ENCODE measurements at places on chromosomes 5 and 9. TPM values are rescaled to one million over a fixed set of nuclear protein-coding genes. Genes with fewer than 3 reads are reported as not detected.

DNA sequence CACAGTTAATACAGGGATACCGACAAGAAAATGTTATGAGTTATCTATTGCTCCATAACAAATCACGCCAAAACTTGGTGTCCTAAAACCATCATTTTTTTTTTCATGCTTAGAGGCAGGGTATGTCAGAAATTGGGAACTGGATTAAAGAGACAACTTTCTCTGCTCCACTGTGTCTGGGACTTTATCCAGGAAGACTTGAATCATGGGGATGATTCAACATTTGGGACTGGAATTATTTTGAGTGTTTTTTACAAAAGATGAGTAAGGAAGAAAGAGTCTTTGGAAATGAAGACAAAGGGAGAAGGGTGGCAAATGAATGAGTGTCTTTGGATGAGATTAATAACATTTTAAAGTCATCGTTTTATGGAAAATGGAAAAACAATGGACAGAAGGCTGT lies 1883.7 kb upstream of the C9orf72 start:
- no peak overlapping the region for H3K27ac ChIP-seq
- H3K36me3 ChIP-seq, result no peaks in the 10 kb centered on the region
- no peaks in the 10 kb centered on the region for H3K4me1 ChIP-seq
- H3K27me3 ChIP-seq, result no peaks in the 10 kb centered on the region
- no peak overlapping the region for H3K4me3 ChIP-seq

DNA sequence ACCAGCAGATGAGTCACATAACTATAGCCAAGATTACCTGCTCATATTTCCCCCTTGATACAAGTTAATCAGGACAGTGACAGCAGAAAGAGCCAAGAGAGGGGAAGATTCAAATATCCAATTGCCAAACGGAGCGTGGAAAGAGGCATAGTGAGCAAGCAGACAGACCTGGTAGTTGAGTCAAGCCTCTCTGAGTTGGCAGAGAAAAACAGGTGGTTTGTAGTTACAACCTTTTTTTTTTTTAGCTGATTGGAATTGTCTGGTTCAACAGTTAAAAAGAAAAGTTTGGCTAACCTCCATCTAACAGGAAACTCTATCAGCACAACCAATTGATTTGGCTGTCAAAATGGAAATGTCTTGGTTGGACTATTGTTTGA lies 272.1 kb downstream of the TLE1 start:
- no peaks in the 10 kb centered on the region for H3K27me3 ChIP-seq
- no peaks in the 10 kb centered on the region for H3K4me1 ChIP-seq
- no peak overlapping the region for H3K27ac ChIP-seq
- H3K36me3 ChIP-seq, result no peaks in the 10 kb centered on the region
- no peak for DNase-seq

- H3K36me3 ChIP-seq, result no peaks in the 10 kb centered on the region
- no peaks in the 10 kb centered on the region for H3K4me1 ChIP-seq
- H3K27ac ChIP-seq, result no peak overlapping the region
- H3K4me3 ChIP-seq, result no peak overlapping the region
- H3K27me3 ChIP-seq, result no peaks in the 10 kb centered on the region
These were observed 28.6 kb upstream of the SPATA31E1 start for GRCh38 chr9:87853876-87854579.

Gene ACTBL2
- not detected for polyA plus RNA-seq

GRCh38 chr5:74141053-74141452 lies 499.5 kb downstream of the ENC1 start:
- H3K36me3 ChIP-seq, result no peaks in the 10 kb centered on the region
- no peak overlapping the region for H3K4me3 ChIP-seq
- H3K4me1 ChIP-seq, result no peaks in the 10 kb centered on the region
- H3K27ac ChIP-seq, result no peak overlapping the region
- peaks cover 3% of the 10 kb centered on the region for H3K27me3 ChIP-seq

DNA sequence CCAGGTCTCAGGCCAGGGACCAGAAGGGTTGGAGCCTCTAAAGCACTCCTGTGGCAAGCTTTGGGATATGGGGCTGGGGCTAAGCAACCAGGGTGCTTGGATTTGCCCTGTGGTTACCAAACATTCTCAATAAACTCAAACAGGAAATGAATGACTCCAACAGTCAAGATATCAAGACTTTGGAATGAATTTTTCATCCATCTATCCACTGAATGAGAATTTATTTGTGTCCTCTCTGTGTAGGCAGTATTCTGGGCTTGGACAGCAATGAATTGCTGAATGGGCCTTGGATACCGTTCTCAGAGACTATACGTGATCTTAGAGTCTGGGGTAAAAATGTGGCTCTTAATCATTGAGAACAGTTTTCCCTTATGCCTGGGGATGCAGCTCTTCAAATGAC lies 212.5 kb downstream of the DAB2IP start:
- H3K27ac ChIP-seq, result no peak overlapping the region
- H3K4me1 ChIP-seq, result no peaks in the 10 kb centered on the region
- no peaks in the 10 kb centered on the region for H3K36me3 ChIP-seq

DNA sequence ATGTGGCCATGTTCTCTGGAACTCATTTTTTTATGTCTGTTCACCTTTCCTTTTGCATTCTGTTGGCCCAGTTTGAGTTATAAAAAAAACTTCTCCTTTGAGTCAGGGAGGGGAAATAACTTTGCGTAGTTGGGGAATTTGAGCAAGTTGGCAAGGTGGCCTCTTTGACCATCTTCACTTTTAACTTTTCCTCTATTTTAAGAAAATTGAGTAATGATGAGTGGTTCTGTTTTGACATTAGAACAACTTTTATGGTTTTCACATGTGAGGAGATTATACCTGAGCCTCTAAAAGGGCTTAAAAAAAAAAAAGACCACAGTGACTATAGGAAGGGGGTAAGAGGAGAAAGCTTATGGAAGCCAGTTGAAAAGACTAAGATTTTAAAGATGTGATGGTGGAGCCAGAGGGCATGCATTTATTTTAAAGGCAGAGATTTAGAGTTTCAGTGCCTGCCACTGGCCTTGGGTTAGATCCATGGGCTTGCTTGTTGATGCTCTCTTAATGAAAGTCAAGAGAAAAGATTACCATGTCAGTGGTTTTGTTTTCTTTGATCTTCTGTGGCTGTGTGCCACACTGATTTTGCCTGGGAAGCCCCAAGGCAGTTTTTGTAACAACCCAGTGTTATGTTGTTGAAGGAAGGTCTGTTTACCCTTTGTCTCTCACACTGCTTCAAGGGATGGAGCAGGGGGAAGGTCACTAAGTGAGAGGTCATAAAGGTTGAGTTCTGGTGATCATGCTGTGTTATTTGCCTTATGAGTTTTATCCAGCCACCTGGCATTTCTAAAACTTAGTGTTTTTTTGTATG lies 219.7 kb upstream of the CD180 start:
- no peak overlapping the region for H3K27ac ChIP-seq
- no peaks in the 10 kb centered on the region for H3K4me1 ChIP-seq
- H3K36me3 ChIP-seq, result no peaks in the 10 kb centered on the region
- H3K27me3 ChIP-seq, result no peaks in the 10 kb centered on the region

Gene TERT
- polyA plus RNA-seq, result not detected

Gene UGT3A1
- polyA plus RNA-seq, result not detected

GRCh38 chr9:71368157-71368556 lies 246.7 kb upstream of the TRPM3 start:
- no peaks in the 10 kb centered on the region for H3K36me3 ChIP-seq
- DNase-seq, result no peak
- H3K27ac ChIP-seq, result no peak overlapping the region
- H3K4me3 ChIP-seq, result no peak overlapping the region
- no peaks in the 10 kb centered on the region for H3K27me3 ChIP-seq

GRCh38 chr9:118692613-118693012 lies 676.6 kb downstream of the BRINP1 start:
- no peaks in the 10 kb centered on the region for H3K27me3 ChIP-seq
- H3K4me1 ChIP-seq, result no peaks in the 10 kb centered on the region
- no peak overlapping the region for H3K27ac ChIP-seq
- H3K4me3 ChIP-seq, result no peak overlapping the region
- no peaks in the 10 kb centered on the region for H3K36me3 ChIP-seq
- no peak for DNase-seq

GRCh38 chr5:139077899-139078298 lies 120.3 kb downstream of the SIL1 start:
- no peak overlapping the region for H3K4me3 ChIP-seq
- H3K27ac ChIP-seq, result no peak overlapping the region
- no peaks in the 10 kb centered on the region for H3K36me3 ChIP-seq
- DNase-seq, result no peak
- H3K27me3 ChIP-seq, result no peaks in the 10 kb centered on the region

DNA sequence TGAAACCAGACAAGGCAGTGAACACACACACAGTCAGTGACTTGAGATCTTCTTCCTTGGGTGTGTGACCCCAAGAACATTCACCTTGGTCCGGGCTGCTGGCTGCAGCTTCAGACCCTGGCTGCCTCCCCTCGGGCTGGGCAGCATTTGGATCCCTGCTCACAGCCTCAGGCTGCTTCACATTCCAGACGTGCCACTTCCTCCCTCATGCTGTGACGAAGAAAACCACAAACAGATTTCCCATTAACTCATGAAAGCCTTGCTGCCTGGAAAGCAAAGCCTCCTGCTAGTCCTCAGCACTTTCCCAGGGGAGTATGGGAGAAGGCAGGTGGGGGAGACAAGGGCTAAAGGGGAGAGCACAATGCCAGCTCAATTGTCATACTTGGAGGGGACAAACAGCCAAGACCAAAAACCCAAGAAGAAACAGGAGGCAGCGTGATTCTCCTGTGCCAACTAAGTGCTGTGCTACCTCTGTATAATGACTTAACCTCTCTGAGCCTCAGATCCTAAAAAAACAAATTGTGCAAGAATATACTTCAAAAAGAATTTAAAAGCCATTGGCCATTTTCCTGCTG lies 594.6 kb upstream of the BRINP1 start:
- DNase-seq, result no peak
- no peaks in the 10 kb centered on the region for H3K4me1 ChIP-seq
- H3K36me3 ChIP-seq, result no peaks in the 10 kb centered on the region
- no peak overlapping the region for H3K27ac ChIP-seq

DNA sequence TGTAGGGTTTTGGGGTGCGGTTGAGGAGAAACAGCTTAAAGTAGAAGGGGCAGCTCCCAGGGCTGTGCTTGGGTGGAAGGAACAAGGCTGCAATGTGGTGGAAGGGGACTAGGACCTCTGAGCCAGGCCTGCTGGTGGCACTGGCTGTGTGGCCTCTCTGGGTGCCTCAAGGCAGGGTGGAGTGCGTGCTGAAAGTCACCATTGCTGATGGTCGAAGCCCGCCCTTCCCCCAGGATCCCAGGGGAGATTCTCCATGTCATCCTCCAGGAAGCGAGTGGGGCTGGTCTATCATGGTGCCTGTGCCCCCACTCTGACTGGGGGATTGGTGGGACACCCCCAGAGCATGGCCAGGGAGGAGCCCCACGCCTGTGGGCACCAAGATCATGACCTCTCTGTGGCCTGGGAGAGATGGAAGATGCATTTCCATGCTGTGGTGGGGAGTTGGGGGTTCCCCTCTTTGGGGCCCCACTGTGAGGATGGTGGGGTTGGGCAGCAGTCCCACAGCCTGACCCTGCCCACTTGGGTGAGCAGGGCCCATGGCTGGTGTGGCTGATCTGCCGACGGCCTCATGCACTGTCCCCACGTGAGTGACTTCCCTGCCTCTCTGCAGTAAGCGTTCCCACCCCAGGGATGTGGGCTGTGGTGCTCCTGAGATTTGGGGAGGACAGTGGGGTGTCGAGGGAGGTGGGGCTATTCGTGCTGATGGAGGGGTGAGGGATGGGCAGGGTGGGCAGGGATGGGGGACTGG lies 25.8 kb downstream of the WNK2 start:
- no peaks in the 10 kb centered on the region for H3K36me3 ChIP-seq
- DNase-seq, result no peak
- no peak overlapping the region for H3K27ac ChIP-seq
- no peaks in the 10 kb centered on the region for H3K27me3 ChIP-seq
- no peak overlapping the region for H3K4me3 ChIP-seq
- no peaks in the 10 kb centered on the region for H3K4me1 ChIP-seq

- H3K4me3 ChIP-seq, result no peak overlapping the region
- H3K27me3 ChIP-seq, result no peaks in the 10 kb centered on the region
- H3K27ac ChIP-seq, result no peak overlapping the region
- no peak for DNase-seq
These were observed 86.9 kb downstream of the FRMD3 start for GRCh38 chr9:83451308-83451707.

GRCh38 chr9:70411121-70411929 lies 3.1 kb downstream of the KLF9 start:
- peak; percentile 45 for DNase-seq
- H3K4me3 ChIP-seq, result peak overlapping the region; percentile 82
- H3K27me3 ChIP-seq, result no peaks in the 10 kb centered on the region
- peak overlapping the region; percentile 99 for H3K27ac ChIP-seq
- no peaks in the 10 kb centered on the region for H3K36me3 ChIP-seq

GRCh38 chr5:21818370-21818720 lies 1034.8 kb downstream of the CDH12 start:
- no peaks in the 10 kb centered on the region for H3K27me3 ChIP-seq
- no peaks in the 10 kb centered on the region for H3K36me3 ChIP-seq
- no peak overlapping the region for H3K27ac ChIP-seq

- no peak overlapping the region for H3K4me3 ChIP-seq
- peak; percentile 76 for DNase-seq
- no peaks in the 10 kb centered on the region for H3K27me3 ChIP-seq
These were observed 130.9 kb downstream of the C9orf50 start for GRCh38 chr9:129489838-129490582.

- DNase-seq, result no peak
- no peak overlapping the region for H3K4me3 ChIP-seq
- H3K27me3 ChIP-seq, result no peaks in the 10 kb centered on the region
- no peaks in the 10 kb centered on the region for H3K36me3 ChIP-seq
These were observed 25.9 kb downstream of the ZDHHC11B start for GRCh38 chr5:758698-759053.

GRCh38 chr9:32306006-32306405 lies 78.4 kb upstream of the ACO1 start:
- no peak for DNase-seq
- H3K4me1 ChIP-seq, result no peaks in the 10 kb centered on the region
- H3K36me3 ChIP-seq, result no peaks in the 10 kb centered on the region
- no peaks in the 10 kb centered on the region for H3K27me3 ChIP-seq
- H3K27ac ChIP-seq, result no peak overlapping the region

Gene MCTP1
- polyA plus RNA-seq, result 1.2 TPM

DNA sequence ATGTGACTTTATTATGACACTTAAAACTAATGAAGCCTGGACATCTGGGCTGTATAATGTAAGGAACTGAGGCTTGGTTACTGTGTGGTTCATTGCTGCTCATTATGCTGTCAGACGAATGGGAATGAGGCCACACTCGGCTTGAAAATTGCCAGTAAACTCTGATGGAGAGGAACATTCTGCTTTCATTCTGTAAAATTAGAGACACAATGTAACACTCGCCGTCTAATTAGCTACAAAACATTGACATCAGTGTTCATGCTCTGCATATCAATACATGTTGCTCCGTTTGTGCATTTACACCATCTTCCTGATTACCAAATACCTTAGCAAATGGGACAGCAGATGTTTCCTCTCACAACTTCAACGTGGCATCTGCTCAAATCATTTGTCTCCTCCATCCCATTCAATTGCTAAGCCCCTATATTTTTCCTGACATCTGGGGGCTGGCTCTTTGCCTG lies 133.0 kb downstream of the SLC28A3 start:
- H3K4me1 ChIP-seq, result no peaks in the 10 kb centered on the region
- no peak overlapping the region for H3K4me3 ChIP-seq
- H3K27ac ChIP-seq, result no peak overlapping the region
- no peak for DNase-seq
- no peaks in the 10 kb centered on the region for H3K27me3 ChIP-seq

GRCh38 chr9:134677743-134678142 lies 36.1 kb downstream of the COL5A1 start:
- H3K27me3 ChIP-seq, result no peaks in the 10 kb centered on the region
- no peak overlapping the region for H3K27ac ChIP-seq
- H3K4me3 ChIP-seq, result no peak overlapping the region
- no peaks in the 10 kb centered on the region for H3K4me1 ChIP-seq
- no peak for DNase-seq

GRCh38 chr5:169566202-169566601 lies 17.4 kb upstream of the SPDL1 start:
- no peak for DNase-seq
- H3K4me3 ChIP-seq, result no peak overlapping the region
- no peaks in the 10 kb centered on the region for H3K4me1 ChIP-seq
- no peaks in the 10 kb centered on the region for H3K27me3 ChIP-seq
- H3K36me3 ChIP-seq, result no peaks in the 10 kb centered on the region
